ENCODE measurements at places on chromosomes 1 and 21. TPM values are rescaled to one million over a fixed set of nuclear protein-coding genes. Genes with fewer than 3 reads are reported as not detected.
A peak's percentile ranks its signal among the peaks of the same experiment; 100 is the strongest.

- DNase-seq: no peak
Measured at GRCh38 chr1:244768186-244768585, 67.3 kb upstream of the COX20 start.

DNA sequence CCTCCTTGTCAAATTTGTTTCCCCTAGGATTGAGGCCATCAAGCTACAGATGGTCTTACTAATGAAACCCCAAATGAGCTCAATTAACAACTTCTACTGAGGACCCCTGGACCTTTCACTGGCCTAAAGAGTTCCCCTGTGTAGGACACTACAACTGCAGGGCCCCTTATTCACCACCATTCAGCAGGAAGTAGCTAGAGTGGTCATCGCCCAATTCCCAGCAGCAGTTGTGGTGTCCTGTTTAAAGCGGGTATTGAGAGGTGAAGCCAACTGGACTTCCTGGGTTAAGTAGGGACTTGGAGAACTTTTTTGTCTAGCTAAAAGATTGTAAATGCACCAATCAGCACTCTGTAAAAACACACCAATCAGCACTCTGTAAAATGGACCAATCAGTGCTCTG, 1466.9 kb downstream of the KCNT2 start:
- DNase-seq: peak; percentile 0

DNA sequence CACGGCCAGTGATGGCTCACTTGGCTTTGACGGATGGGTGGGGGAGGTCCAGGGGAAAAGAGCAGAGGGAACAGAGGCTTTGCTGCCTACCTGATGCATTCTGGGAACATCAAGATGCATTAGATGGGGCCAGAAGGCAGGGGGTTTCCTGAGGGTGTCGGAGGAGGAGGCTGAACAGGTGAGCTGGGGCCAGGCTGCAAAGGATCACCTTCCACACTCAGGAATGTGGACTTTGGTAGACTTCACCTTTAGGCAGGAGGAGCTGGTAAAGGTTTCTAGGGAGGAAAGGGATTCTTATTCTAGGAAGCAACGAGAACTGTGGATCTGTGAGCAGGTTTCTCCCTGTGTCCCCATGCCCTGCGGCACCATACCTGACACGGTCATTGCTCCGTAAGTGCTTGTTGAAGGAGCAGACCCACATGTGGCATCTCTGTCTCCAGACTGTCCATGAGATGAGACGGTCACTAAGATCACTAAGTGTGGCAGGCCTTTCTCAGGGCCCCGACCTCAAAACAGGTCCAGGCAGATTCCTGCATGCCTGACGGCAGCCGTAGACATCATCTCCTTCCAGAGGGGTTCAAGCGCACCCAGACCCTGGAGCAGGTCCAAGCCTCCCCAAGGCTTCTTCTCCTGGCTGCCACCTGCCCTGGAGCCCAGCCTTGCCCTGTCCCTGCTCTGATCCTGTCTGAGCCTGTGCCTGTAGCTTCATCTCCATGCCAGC, 89.1 kb upstream of the SLC25A33 start:
- DNase-seq: no peak

GRCh38 chr21:25568246-25568645, 39.0 kb downstream of the MRPL39 start:
- DNase-seq: peak; percentile 92

The KIRREL1 gene
- total RNA-seq: 33.9 TPM

Measured in lung (tissue), 17 donors.